Neural crest cell (in vitro differentiated cells): ENCODE measurements at places on chromosomes 2 and 18. TPM values are rescaled to one million over a fixed set of nuclear protein-coding genes. Genes with fewer than 3 reads are reported as not detected.

The MTA3 gene
- 62.3 and 63.8 TPM in 2 replicates for total RNA-seq

- no peaks in the 10 kb centered on the region for H3K4me1 ChIP-seq
- DNase-seq, result no peak
- peaks cover 7% of the 10 kb centered on the region for H3K36me3 ChIP-seq
- H3K4me3 ChIP-seq, result no peak overlapping the region
- no peaks in the 10 kb centered on the region for H3K27me3 ChIP-seq
- H3K27ac ChIP-seq, result no peak overlapping the region
Measured at GRCh38 chr18:36783792-36784191, 45.0 kb downstream of the TPGS2 start.

GRCh38 chr2:148461876-148462275 lies 182.7 kb upstream of the EPC2 start:
- no peaks in the 10 kb centered on the region for H3K27me3 ChIP-seq
- no peak overlapping the region for H3K4me3 ChIP-seq
- H3K27ac ChIP-seq, result no peak overlapping the region

DNA sequence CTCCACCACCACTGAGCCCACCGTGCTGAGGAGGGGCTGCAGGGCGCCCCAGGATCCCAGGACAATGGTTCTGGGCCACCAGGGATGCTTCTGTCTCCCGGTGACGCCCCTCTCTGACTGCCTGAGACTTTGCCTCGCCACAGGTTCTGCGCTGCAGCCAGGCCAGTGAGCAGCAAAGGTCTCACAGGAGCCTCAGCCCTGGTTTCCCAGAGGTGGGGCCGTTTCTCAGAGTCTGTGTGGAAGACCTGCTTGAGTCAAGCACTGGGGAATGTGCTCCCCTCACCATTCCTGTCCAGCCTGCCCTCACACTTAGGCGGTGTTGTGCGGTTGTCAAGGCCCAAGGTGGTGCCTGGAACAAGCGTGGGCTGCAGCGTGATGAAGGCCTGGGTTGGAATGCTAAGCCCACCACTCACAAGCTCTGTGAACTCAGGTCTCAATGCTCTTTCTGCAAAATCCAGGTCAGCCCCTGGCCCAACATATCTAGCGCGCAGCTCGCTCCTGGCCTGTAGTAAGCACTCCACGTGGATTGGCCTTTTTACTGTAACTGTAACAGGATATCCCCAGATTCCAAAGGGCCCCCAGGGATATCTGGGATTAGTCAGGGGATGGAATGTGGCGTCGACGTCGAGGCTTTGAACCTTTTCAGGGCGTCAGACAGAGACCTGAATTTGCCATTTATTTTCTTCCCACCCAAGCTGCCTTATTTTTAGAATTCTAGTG lies 47.6 kb downstream of the PLB1 start:
- no peak overlapping the region for H3K4me3 ChIP-seq
- peaks cover 32% of the 10 kb centered on the region for H3K4me1 ChIP-seq

DNA sequence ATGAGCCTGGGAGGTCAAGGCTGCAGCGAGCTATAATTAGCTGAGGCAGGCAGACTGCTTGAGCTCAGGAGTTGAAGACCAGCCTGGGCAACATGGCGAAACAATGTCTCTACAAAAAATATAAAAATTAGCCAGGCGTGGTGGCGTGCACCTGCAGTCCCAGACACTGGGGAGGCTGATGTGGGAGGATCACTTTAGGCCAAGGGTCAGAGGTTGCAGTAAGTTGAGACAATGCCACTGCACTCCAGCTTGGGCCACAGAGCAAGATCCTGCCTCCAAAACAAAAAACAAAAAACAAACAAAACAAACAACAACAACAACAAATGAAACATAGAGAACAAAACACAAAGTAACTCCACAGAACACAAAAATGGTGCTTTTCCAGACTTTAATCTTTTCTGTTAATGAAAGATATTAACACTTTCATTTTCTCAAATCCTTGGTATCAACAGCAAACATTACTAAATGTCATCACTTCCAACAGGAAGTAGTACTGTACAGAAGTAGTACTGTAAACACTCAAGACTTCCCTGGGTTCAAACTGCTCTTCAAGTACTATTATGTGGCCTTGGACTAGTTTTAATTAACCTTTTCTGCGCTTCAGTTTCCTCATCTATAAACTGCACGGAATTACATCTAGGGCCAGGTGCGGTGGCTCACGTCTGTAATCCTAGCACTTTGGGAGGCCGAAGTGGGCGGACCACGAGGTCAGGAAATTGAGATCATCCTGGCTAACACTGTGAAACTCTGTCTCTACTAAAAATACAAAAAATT lies 27.9 kb downstream of the PUM2 start:
- no peaks in the 10 kb centered on the region for H3K27me3 ChIP-seq
- H3K4me3 ChIP-seq, result no peak overlapping the region
- DNase-seq, result no peak
- no peak overlapping the region for H3K27ac ChIP-seq
- peaks cover 24% of the 10 kb centered on the region for H3K4me1 ChIP-seq
- H3K36me3 ChIP-seq, result peaks cover 18% of the 10 kb centered on the region
